Effector CD4-positive, alpha-beta T cell (primary cell): ENCODE measurements at places on chromosomes 1 and 21.

GRCh38 chr1:229758101-229759036, 132.3 kb downstream of the URB2 start:
- no peak for DNase-seq

GRCh38 chr1:98538106-98538505, 123.4 kb upstream of the SNX7 start:
- DNase-seq = no peak

DNA sequence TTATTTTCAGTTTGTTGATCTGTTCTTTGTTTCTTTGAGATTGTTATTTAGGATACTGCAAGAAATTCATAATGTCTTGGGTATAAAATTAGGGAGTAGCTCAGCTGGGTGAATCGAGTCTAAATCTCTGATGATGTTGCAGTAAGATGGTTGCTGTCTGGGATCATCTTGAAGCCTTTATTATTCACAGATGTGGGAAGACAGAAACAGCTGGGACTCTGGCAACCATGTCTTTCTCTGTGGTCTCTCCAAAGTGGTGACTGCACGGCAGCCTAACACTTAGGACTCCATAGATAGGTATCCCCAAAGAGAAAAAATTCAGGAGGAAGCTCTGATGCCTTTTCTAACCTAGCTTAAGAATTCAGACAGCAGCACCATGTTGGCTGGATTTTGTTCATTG, 52.7 kb downstream of the RAP1A start:
- no peak for DNase-seq

DNA sequence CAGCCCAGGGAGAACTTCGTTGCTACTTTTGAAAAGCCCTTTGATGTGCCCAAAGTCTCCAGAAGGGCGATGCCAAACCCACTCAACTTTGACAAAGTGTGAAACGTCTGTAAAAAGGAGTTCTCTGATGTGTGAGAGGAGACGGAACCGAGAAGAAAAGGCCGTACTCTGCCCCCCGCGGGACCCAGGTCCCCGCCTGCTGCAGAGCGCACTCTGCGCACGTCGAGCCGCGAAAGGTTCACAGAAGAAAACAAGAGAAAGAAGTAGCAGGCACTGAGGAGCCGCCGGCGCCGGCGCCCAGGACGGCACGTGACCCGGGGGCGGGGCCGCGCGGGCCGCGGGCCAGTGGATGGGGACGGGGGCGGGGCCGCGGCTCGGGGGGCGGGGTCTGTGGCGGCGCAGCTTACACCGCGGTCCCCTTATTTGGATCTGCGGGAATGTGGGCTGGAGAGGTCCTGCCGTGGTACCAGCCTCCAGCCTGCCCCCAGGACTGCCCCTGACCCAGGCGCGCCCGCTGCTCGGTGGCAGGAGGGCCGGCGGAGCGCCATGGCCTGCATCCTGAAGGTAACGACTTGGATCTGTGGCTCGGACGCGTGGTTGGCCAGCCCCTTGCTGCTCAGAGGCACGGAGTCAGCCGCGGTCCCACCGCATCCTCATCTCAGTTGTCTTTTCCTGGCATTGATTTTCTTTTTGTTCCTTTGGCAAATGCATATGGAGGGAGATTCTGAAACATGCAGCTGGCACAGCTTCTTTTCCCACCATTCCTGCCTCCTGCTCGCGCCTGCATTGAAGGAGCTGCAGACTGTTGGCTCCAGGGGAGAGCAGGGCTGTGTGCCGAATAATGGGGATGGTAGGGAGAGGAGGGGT, at the start of gene ST6GALNAC3:
Gene ST6GALNAC3 (plus strand): TSS at position 426 of the 867 bp plus-strand sequence.
- peak; percentile 63 for DNase-seq

DNA sequence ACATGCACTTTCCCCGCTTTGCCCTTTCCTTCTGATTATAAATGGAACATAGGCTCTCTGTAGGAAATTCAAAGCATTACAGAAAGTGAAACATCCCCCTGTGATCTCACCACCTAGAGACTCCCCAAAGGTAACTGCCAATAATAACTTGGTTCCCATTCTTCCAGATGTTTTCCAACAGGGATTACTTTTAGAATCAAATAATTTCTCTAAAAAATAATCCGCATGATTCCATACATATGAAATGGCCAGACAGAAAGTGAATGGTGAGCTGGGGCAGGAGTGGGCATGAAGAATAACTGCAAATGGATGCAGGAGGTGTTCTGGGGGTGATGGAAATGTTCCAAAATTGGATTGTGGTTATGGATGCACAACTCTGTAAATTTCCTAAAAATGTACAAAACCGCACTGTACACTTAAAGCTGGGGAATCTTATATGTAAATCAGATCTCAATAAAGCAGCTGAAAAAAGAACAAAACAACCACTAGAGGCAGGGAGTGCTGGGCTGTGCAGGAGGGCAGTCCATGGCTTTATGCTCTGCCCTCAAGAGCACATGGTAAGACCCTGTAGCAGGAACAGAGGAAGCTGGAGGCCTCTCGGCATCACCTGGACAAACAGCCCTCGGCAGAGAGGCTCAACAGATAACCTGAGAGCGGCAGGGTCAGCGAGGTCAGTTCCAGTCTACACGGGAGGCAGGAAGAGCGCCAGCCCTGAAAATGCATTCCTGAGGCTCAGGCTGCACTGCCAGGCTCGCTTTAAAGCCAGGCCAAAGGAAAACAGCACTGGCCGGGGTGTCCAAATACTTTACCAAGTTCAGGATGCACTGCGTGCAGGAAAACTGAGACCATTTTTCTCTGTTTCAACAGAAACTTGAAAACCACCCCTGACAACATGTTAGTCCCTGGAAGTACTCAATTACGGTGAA, 39.7 kb downstream of the CAPZB start:
- DNase-seq = no peak
